Right atrium auricular region (tissue), 2 donors: ENCODE measurements at places on chromosomes 1 and 21. TPM values are rescaled to one million over a fixed set of nuclear protein-coding genes. Genes with fewer than 3 reads are reported as not detected.

GRCh38 chr1:93701629-93702028 lies 20.0 kb upstream of the BCAR3 start:
- DNase-seq = no peak

DNA sequence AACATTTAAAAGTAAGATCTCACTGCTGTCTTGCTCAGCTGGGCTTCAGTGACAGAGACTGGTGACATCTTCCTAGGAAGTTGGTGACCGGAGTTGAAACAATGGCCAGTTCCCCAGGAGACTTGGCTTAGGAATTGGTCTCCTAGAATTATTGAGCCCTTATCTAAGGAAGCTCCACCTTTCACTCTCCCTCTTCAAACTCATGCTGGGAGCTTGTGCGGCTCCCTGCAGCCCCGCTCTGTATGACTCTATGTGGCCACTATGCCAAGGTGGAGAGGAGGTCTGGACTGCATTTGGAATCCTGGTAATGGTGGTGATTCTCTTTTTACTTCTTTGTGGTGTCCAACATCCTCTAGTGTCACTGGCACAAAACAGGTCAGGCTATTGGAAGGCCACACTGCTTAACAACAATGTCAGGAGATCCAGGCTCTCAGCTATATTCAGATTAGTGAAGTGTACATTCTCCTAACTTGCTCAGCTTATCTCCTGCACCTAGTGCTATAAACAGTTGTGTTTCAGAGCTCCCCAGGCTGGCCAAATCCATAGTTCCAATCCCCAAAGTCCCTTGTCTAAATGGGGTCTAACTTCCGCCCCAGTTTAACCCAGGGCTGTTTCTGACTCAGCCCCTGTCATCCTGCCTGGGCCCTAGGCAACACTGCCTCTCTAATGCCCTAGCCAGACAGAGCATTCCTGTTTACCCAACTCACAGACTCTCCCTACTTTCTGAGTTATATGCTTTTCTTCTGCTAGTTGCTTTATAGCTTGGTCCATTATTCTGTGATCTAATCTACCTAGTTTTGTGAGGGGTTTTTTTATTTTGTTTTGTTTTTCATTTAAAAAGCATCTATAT lies 18.3 kb downstream of the ATP2B4 start:
- no peak for DNase-seq

DNA sequence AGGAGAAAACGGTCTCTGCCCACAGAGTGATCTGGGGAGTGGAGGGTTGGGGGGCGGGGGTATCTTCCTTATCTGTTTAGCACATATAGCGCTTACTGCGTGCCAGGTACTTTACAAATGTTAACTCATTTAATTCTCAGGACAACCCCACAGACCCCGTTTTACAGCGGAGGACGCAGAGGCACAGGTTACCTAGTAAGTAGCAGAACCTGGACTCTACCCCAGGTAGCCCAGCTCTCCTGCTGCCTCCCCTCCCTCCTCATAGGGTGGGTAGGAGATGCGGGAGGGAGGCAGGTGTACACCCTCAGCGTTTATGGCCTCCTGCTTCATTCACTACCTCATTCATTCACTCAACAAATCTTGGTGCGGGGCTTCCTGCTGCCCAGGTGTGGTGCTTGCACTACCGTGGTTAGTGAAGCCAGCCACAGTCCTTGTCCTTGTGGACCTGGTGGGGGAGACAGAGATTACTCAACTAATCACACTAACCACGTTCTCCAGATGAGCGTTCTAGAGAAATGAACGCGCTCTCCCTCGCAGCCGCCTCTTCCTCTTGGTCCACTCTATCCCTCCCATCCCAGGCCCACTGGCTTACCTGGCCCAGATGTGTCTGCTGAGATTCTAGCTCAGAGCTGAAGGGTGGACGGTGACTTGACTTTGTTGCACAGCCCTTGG lies 102.0 kb downstream of the IER5 start:
- no peak for DNase-seq

The DMRTA2 gene
- not detected for total RNA-seq

The PSMB2 gene
- total RNA-seq = 31.7 TPM
